ENCODE measurements at places on chromosomes 16 and 17.

DNA sequence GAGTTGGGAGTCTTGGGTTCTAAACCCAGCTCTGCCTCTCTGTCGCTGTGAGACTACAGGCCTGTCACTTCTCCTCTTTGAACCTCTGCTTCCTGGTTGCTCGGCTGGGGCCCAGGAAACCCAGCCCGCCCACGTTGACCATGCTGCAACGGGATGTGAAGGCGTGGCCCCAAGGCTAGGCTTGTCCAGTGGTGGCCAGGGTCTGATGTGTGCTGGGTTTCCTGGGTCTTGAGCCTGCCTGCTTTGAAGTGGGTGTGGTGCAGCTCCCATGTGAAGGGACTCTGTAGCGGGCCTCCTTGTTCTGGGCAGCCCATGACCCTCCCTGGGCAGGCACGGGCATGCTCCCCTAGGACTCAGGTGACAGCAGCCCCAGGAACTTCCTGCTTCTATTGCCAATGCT lies 82.3 kb downstream of the SDR42E1 start:
- peak; percentile 46 for DNase-seq

DNA sequence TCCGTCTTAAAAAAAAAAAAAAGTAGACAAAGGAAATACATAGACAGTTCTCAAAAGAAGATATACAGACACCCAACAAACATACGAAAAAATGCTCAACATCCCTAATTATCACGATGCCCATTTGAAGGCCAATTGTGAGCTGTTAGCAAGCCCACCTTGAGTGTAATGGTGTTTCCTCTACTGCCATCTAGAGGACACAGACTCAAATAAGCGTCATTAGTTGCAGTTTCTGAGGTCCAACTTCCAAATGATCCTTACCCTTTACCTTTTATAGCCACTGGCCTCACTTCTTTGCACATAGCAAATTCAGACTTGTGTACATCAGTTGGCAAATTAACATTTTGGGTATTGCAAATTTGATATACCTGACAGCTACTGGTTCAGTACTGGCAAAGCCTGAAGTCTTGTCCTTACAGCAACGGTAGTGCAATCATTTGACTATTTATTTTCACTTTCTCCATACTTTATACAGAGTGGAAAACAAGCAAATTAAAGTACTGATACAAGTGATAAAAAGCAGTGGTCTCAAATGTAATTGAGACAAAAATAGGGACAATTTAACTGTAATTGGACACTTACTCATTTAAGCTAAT lies 536.3 kb upstream of the EEF2KMT start:
- DNase-seq, result peak; percentile 50

- no peak for DNase-seq
These were observed 699 bp upstream of the PVALEF start for GRCh38 chr17:81164371-81165245.

- no peak for DNase-seq
These were observed 3.5 kb downstream of the PIPOX start for GRCh38 chr17:29046473-29046839.

DNA sequence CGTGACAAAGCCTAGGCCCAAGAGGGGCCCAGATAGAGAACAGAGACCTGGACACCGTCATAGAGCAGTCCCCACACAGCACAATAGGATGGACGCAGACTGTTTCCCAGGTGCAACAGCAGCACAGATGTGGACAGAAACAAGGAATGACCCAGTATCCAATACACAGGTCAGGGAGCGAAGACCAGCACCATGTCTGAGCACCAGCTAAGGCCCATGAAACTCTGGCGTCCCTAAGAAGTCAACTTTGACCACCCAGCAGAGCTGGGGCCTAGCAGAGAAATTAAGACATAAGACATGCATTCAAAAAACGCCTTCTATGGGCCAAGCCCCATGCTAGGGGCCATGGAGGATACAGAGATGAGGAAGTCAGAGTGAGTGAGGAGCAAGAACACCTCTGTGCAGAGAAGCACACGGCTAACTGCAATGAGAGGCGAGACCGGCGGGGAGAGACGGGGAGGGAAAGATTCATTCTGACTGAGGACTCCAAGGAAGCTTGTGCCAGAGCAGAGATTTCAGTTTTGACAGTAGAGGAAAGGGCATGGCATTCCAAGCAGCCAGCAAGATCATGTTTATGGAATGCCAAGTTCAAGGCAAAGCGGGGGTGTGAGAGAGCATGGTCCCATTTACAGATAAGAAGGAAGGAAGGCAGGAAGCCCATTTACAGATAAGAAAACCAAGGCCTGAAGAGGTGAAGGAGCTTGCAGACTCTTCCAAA lies 50.8 kb downstream of the PITPNM3 start:
- no peak for DNase-seq

GRCh38 chr17:36750316-36750885 lies 149.0 kb downstream of the MRM1 start:
- DNase-seq, result no peak

DNA sequence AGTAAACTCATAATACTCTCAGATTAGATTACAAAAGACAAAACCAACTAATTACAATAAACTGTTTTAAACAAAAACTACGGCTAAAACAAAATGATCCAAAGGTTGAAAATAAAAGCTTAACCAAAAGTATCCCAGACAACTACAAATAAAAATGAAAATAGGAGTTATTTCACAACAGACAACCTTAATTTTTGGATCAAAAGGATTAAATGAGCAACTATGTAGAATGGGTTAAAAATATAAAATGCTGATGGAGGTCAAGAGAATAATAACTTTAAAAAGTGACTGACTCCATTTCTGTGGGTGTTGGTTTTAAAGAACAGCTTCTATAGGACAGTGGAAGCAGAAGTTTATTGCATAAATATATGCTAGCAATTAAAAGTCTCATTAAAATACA lies 28.6 kb downstream of the METTL16 start:
- DNase-seq, result no peak

- DNase-seq, result peak; percentile 58
These were observed 42.4 kb upstream of the LONP2 start for GRCh38 chr16:48201515-48202201.

DNA sequence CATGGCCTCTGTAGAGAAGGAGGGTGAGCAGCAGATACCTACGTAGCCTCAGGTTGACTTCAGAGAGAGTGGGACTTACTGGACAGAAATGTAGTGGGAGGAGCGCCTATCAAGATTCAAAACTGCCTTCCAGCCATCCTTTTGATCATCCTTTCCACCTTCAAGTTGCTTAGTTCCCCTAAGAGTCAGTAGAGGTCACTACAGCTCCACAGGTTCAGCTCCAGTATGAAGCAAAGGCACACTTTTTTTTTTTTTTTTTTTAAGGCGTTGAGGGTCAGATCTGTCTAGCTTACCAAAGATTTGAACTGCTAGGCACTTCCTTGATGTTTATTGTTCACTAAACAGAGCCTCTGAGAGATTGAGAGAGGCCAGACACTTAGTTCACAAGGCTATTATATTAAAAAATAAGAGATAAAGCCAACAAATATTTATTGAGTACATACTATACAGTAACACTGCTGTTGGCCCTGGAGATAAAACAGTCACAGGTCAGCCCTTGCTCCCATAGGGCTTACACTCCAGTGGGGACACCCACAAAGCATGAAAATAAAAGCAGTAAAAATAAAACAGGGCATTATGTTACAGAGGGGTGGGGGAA lies 3.1 kb downstream of the RNF227 start:
- peak; percentile 85 for DNase-seq

DNA sequence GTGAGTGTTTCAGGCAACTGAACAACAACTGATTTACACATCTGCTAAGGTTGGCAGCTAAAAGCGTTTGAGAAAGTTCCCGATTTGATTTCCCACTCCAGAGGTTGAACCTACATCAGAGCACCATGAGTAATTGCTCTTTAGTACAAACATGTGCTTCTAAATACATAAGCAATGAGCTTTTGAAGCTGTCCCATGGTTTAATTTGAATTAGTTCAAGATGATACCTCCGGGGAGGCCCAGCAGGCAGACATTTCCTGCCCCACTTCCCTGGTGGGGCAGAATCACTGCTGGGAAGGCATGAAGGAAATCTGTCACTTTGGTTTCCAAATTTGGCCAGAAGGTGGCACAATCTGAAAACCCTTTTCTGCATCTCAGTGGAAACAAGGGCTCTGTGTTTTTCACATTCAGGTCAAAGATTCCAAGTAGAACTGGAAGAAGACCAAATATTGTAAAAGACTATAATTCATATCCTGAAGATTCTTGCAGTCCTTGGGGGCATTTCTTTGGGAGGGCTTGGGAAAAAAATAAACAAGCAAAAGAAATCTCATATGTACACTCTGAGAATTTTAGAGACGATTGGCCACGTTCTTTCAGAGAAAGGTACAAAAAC lies 176.2 kb upstream of the FAM20A start:
- peak; percentile 48 for DNase-seq

- DNase-seq, result no peak
These were observed 418.9 kb upstream of the C16orf82 start for GRCh38 chr16:26647870-26648269.

DNA sequence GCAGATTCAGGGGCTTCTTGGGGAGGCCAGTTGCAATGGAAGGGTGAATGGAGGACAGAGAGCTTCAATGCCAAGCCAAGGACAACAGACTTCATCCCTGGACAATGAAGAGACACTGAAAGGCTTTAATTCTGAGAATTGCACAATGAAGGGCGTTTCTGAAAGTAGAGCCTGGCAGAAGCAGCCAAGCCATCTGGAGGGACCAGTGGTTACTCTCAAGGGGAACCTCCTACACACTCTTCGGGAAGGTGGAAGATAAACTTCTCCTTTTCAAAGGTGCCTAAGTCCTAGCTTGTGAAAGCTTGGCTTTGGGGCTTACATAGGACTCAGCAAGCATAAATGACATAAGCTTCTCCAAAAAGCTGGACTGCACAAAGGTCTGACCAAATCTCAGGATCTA lies 6.2 kb upstream of the CES1 start:
- DNase-seq, result peak; percentile 94

DNA sequence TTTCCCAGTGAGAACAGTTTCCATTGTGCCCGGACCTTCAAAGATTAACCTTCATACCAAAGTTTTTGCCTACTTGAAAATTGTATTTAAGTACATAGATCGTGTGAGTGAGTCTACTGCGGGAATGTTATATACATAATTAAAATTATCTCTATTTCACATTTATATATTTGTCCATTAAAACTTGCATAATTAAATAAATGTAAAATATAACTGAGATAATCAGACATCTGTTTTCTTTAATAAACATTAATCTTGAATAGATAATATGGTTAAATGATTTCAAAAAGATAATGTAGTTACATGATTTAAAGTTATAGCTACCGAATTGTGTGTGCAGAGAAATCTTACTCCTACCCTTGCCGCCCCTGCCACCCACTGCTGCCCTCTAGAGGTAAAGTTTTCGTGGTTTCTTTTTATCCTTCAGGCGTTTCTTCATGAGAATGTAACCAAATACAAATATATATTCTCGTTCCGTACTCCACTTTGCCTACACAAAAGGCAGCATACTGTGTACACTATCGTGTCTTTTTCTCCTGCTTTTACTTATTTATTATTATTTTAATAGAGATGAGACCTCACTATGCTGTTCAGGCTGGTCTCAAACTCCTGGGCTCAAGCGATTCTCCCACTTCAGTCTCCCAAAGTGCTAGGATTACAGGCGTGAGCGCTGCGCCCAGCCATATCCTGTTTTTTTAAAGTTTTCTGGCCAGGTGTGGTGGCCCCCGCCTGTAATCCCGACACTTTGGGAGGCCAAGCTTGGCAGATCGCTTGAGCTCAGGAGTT lies 35.6 kb downstream of the RPA1 start:
- DNase-seq, result peak; percentile 39

DNA sequence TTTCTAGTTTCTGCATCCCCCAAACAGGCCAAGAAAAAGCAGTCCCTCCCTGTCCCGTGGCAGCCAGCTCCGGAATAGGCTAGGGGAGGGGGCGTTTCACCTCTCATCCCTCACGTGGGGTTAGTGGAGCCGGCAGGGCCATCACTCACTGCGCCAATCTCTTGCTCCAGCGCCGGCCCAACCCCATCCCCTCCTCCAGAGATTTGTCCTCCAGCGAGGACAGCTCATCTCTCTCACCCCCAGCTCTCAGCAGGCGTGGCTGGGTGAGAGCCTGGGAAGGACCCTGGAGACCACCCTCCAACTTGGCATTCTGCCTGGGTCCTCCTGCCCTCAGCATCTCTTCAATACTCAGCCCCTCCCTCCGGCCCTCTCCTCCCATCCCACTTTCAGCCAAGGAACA lies 74.1 kb downstream of the TMEM132E start:
- no peak for DNase-seq

DNA sequence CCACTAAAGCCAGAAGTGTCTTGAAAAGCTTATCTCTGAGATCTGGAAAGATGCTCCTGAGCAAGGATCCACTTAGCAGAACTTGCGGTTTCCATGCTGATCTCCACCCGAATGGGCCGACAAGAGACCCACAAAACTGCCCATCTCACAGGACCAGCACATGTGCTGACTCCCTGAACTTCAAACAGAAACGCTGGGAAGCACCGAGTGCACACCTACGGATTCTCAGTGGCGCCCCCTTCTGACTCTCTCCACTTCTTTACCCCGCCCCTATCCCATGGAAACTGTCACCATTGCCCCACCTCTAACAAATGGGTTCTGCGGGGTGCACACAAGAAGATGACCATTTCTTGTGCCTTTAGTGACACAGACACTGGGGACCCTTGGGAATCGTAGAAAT lies 21.4 kb downstream of the CDRT4 start:
- peak; percentile 21 for DNase-seq

GRCh38 chr17:74344658-74345057 lies 17.0 kb downstream of the BTBD17 start:
- no peak for DNase-seq

DNA sequence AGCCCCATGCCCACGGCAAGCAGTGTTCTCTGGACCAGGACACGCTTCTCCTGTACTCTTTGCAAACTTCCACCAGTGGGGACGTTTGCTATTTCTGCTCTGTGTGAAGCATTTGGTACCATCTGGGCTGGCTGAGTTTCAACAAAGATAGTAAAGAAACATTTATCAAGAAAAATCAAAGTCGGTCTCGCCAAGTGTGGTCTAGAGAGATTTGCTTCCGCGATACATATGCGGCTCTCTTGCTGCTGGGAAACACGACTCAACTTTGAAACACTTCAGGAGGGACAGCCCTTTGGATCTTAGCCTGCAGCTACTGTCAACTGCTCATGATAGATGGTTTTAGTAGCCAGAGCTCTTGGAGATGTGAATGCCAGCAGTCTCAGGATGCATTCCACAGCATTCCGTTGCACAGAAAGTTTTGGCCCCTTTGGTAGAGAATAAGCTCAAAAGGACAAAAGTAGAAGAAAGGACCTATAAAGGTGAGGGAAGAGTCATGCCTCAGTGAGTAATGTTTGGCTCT lies 168.2 kb upstream of the CACNG3 start:
- no peak for DNase-seq

DNA sequence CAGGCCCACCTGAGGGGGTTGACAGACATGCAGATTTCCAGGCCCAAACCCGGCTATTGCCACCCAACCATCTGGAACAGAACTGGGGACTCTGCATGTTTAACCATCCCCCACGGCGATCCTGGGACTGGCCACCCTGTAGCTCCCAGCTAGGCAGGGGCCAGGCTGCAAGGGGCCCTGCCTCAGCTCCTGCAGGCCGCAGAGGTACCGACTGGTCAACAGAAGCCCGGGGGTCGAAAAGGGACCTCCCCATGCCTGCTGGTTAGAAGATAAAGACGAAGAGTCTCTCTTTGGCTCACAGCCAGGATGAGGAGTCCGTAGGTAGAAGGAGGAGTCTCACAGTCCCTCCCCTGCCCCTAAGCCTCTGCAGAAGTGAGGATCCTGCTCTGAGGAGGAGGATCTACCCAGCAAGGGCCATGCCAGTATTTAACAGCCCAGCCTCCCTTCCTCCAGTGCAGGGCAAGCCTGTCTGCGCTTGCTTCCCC lies 223.4 kb upstream of the TNRC6C start:
- DNase-seq, result no peak
